Panc1 (cell line): ENCODE measurements at places on chromosomes 1 and 21. TPM values are rescaled to one million over a fixed set of nuclear protein-coding genes. Genes with fewer than 3 reads are reported as not detected.

The AMY1C gene
- total RNA-seq = not detected

DNA sequence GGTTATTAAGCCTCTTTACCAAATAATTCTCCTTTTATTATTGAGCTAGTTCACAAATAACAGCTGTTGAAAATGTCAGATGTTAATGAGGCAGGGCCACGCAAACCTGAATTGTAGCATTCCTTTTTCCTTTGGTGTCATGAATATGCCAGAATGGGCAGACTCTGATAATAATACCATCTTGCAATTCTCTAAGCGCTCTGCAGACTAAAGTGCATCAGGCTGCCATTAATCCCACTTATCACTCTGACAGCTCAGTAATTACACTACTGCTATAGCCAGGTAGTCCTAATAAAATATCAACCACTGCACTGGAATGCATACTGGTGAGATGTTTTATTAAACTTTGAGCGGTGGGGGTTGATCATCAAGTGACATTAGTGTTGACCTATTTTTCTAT lies 177.7 kb downstream of the DPYD start:
- DNase-seq = no peak
- no peak overlapping the region for H3K27ac ChIP-seq
- no peaks in the 10 kb centered on the region for H3K36me3 ChIP-seq
- no peaks in the 10 kb centered on the region for H3K27me3 ChIP-seq
- no peaks in the 10 kb centered on the region for H3K4me1 ChIP-seq

The CACNA1S gene
- total RNA-seq = not detected

The MECR gene
- total RNA-seq = 25.7 TPM
